Progenitor cell of endocrine pancreas (in vitro differentiated cells): ENCODE measurements at places on chromosomes 11 and 22. TPM values are rescaled to one million over a fixed set of nuclear protein-coding genes. Genes with fewer than 3 reads are reported as not detected.

The H19 gene
- total RNA-seq = 17,961 and 19,743 TPM in 2 replicates

The STK33 gene
- 22.6 and 23.4 TPM in 2 replicates for total RNA-seq

The ARHGAP20 gene
- total RNA-seq = 0.07 and 0.14 TPM in 2 replicates

The SMDT1 gene
- total RNA-seq = 71.7 and 78.8 TPM in 2 replicates

The SEC14L6 gene
- total RNA-seq = 3.7 and 4.8 TPM in 2 replicates

The CCDC81 gene
- 1.3 TPM in 2 replicates for total RNA-seq

The RIMBP3C gene
- 1.2 TPM in 1 of 2 replicates, not detected in the other for total RNA-seq
